Breast epithelium (tissue), 4 donors: ENCODE measurements at places on chromosomes 16 and 17. TPM values are rescaled to one million over a fixed set of nuclear protein-coding genes. Genes with fewer than 3 reads are reported as not detected.

The INCA1 gene
- total RNA-seq: 0.66 TPM

The NT5C3B gene
- total RNA-seq: 60.6 TPM

The TBC1D3H gene
- total RNA-seq: not detected

The TMEM114 gene
- not detected for total RNA-seq

DNA sequence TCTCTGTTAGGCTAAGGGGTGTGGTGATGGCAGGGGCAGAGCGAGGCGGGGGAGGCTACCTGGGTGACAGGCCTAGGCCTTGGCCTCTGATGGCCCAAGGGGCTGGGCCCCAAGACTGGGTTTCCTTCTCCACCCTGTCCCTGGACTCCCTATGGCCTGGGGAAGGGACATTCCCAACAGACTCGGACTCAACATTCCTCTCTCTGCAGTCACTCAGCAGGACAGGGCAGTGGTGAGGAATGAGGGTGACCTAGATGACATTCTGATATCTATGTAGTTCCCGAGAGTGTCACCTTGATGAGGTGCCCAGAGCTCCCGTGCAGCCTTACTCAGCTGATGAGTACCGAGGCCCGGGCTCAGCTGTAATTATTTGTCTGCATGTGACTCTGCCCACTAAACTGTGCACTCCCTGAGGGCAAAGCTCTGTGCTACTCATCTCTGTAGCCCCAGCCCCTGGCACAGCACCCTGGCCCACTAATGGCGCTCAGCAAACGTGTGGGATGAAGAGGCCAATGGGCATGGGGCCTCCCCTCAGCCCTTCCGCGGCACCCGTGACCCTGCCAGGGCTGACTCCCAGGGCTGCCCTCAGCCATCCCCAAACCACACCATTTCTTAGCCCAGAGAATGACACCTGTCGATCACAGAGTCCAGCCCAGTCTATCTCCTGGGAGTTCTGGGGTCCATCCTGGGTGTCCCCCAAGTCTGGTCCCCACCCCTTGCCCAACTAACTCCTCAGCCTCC, 2.2 kb downstream of the PLCD3 start:
- no peak for DNase-seq

DNA sequence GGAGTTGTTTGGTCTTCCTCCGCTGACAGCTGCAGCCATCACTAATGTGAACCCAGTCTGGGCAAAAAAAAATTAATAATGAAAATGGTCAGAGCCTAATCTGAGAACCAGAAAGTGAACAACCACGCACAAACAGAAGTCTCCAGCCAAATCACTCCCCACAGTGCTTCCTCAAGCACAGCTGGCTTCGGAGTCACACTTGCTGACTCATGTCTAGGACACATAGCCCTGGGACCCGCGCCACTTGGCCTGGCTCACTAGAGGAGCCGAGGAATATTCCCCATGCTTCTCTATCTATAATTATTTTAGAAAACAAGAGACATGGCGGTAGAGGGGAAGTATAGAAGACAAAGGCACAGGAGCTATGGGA, 109.1 kb downstream of the ZFHX3 start:
- peak; percentile 70 for DNase-seq
